LoVo (cell line): ENCODE measurements at places on chromosomes 2 and 18.

DNA sequence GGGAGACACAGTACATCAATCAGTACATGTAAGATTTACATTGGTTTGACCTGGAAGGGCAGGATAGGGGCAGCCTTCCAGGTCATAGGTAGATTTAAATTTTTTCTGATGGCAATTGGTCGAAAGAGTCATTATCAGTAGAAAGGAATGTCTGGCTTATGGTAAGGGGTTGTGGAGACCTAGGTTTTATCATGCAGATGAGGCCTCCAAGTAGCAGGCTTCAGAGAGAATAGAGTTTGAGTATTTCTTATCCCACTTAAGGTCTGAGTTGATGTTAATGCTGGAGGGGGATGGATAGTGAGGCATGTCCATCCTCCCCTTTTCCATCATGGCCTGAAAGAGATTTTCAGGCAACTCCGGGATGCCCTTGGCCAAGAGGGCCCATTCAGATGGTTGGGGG, 60.7 kb downstream of the SPTBN1 start:
- DNase-seq, result no peak

DNA sequence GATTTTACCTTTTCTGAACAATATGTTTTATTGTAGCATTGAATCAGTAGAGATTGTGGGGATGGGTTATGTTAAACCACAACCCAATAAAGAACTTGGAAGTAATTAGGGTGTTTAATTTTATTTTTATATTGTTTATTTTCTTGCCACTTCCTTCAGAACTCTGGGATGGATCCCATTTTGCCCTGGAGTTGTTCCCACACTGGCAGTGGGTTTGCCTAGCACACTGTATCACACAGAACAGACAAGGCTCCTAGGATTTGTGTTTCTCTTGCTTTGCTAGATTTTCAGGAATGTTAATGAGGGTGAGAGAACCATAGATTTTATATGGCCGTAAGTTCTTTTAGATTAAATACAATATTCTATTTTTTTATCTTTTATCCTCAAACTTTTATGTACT, 59.0 kb downstream of the TANK start:
- DNase-seq, result no peak

DNA sequence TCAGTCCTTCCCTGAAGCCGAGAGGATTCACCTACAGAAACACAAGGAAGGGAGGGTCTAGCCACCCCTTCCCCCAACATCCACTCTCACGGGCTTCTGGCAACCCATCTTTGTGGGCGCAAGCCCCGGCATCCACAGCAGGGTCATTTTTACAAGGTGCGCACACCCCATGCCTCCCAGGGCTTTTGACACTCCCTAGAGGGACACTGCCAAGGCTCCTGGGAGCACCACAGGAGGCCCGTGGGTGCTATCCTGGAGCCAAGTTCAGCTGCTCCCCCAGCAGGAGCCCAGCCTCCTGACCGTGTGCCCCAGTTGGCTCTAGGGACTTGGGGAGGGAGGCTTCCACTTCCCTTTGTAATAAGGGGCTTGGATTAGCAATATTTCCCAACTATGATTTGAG, 251.6 kb downstream of the TNS1 start:
- no peak for DNase-seq

GRCh38 chr2:230668939-230669303, 43.7 kb upstream of the CAB39 start:
- DNase-seq, result no peak

DNA sequence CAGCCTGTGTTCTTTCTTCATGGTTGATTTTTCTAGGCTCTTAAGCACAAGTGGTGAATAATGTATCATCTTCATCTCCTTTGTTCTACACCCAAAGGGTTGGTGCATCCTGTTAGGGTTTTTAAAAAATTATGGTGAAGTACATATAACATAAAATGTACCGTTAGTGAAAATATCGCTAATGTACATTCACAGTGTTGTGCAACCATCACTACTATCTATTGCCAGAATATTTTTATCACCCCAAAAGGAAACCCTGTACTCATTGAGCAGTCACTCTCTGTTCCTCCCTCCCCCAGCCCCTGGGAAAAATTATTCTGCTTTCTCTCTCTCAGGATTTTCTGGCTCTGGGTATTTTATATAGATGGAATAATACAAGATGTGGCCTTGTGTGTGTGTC, 98.5 kb downstream of the PRKCE start:
- DNase-seq, result no peak

DNA sequence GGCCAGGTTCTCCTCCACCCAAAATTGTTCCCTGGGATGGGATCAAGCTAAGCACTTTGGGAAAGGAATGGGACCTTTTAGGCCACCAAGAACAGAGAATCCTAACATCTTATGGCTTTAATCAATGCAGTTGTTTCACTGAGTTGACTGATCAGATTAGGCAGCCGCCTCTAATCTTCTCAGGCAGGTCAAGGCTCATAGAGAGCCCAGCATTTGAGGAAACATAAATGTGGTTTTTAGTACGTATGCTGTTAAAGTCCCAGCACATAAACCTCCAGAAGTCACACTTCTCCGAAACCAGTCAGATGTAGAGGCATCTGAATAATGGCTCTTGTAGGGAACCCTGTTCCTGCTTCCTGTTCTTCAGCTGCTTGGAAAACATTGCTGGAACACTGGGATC, 99.5 kb upstream of the RMDN2 start:
- DNase-seq, result no peak

- no peak for DNase-seq
These were observed 136.1 kb upstream of the TMEM200C start for GRCh38 chr18:6031442-6031841.

GRCh38 chr2:223214394-223215253, 162.6 kb downstream of the KCNE4 start:
- no peak for DNase-seq

GRCh38 chr2:134132490-134132857, 121.4 kb upstream of the MGAT5 start:
- DNase-seq, result no peak

DNA sequence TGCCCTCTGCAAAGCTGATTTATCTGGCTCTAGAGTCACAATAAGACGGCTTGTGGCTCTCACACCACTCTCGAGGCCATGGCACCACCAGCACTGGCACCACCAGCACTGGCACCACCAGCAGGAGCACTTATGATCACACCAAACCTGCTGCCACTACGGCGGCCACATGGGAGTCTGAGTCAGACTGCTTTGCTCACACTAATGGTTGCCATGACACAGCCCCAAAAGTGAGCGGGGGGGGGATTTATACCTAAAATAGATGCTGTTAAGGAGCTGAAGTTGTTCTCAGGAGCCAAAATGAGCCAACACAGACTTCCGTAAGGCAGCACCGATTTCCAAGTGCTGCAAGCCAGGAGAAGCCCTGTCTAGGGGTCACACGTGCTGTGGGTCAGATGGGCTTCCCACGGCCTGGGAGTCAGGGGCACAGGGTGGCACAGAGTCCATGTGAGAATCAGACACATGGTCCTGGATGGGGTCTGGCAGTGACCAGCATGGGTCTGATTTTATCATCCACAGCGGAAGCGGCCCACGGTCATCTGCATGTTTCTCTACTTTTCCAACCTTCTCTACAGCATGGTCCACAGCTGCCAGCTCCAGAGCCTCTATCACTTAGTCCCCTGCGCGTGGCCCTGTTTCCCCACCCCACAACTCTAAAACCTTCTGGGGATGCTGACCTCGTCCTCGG, 16.7 kb downstream of the DNMT3A start:
- no peak for DNase-seq

DNA sequence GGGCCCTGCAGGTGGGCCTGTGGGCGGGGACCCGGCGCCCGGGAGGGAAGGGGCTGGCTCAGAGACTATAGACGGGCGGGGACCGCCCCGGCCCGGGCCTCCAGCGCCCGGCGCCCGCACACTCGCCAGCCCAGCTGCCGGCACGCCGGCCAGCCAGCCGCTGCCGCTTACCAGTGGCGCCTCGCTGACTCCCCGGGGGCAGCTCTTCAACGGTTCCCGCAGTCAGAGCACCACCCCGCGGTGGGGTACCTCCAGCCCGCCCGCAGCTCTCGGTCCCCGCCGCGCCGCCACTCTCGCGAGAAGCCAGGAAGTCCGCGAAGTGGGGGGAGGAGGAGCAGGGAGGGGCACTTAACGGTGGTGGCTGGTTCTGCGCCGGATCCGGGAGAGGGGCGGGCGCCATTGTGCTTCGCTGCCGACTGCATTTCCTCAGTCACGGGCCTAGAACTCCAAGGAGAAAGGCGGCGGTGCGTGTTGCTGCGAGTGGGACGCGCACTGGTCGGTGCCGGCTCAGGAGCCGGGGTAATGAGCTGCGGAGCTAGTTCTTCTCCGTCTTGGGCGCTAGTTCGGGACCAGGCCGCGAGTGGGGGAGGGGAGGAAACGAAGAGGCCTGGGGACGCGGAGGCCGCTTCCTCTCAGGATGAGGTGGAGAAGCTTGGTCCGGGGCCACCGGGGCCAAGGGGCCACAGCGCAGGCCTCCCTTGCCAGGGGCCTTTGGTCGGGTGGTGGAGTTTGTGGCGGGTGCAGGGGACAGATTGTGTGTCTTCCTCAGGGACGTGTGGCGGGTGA, at the start of gene MARCHF7:
MARCHF7 (plus strand) TSS at position 364 of the 786 bp plus-strand sequence. CDS start 16,517 bp downstream, outside the sequence.
- peak; percentile 95 for DNase-seq

DNA sequence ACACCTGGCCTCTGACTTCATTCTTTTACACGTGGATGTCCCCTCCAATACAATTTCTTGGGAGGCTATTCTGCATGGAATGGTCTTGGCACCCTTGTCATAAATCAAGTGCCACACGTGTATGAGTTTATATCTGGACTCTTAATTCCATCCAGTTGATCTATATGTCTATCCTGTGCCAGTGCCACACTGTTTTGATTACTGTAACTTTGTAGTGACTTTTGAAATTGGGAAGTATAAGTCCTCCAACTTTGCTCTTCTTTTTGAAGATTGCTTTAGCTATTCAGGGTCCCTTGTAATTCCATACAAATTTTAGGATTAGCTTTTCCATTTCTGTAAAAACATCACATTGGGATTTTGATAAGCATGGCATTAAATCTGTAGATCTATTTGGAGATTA, 43.5 kb downstream of the HS1BP3 start:
- no peak for DNase-seq

DNA sequence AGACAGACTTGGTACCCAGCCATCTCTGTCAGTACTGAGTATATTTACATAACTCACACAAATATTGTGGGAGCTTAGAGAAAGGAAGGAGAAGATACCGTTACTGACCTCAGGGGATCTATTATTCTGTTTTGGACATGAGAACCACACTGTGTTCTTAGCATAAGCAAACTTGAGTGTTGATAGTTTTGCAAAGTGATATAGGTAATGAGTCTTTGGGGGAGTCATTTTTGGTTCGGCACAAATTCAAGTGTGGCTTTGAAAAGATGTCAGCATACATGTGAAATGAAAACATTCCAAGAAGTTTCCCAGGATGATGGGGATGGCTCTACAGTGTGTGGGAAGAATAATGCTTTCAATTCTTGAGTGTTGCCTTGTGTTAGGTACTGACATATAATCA, 24.1 kb downstream of the SMARCAL1 start:
- DNase-seq, result no peak

GRCh38 chr18:36757991-36758390, 70.8 kb downstream of the TPGS2 start:
- no peak for DNase-seq

DNA sequence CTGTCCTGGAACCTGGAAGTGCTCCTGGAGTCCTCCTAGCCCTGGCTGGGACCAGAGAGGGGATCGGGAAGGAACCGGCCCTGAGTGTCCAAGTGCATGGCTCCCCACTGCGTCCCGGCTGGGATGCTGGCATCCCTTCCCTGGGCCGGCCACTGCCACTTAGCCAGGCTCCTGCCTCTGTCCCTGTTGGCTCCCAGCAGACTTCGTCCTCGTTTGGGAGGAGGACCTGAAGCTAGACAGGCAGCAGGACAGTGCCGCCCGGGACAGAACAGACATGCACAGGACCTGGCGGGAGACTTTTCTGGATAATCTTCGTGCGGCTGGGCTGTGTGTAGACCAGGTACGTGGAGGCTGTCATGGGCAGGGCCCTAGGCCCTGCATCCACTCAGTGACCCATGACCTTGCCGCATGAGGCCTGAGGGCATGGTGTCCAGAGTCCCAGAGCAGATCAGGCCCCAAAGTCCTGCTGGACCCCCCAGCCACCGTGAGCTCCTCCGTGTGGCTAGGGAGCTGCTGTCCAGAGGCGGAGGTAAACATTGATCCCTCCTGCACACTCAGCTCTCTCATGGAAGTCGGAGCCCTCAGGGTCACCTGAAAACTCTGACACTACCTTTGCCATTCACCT, 7.1 kb downstream of the ANO7 start:
- DNase-seq, result no peak

- DNase-seq, result no peak
These were observed 262.8 kb downstream of the ZEB2 start for GRCh38 chr2:144256996-144257707.

DNA sequence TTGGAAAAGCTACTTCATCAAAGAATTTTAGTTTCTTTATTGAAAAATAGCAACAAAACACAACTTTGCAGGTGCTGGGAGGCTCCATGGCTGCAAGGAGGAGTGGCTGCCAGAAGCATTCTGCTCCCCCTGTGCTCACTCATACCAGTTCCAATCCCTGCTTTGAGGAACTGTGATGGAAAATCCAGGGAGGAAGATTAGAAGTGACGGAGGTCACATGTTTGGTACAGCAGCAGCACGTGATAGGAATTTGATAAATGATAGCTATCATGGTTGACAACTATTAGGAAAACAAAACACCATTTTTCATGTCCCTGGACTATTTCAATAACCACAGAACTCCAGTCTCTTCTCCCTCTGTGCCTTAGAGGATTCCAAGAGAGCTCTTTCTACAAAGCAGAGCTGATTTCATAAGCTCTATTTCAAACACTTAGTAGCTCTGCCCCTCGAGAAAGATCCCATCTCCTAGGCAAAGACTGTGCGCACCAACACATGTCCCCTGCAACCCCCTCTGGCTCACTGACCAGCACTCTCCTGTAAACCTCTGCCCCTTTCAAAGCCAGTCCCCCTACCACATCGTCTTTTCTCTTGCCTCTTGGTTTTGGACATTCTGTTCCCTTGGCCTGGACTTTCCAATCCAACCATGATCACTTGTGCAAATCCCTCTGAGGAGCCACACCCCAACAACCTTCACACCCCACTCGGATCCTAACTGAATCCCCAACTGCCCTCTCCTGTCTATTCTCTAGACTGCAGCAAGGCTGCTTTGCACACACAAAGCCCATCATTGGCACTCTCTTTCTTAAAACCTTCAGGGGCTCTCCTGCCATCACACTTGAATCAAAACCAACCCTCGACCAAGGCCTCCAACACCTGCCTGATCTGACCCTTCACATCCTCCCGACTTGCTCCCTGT, 352.4 kb upstream of the PKDCC start:
- no peak for DNase-seq

DNA sequence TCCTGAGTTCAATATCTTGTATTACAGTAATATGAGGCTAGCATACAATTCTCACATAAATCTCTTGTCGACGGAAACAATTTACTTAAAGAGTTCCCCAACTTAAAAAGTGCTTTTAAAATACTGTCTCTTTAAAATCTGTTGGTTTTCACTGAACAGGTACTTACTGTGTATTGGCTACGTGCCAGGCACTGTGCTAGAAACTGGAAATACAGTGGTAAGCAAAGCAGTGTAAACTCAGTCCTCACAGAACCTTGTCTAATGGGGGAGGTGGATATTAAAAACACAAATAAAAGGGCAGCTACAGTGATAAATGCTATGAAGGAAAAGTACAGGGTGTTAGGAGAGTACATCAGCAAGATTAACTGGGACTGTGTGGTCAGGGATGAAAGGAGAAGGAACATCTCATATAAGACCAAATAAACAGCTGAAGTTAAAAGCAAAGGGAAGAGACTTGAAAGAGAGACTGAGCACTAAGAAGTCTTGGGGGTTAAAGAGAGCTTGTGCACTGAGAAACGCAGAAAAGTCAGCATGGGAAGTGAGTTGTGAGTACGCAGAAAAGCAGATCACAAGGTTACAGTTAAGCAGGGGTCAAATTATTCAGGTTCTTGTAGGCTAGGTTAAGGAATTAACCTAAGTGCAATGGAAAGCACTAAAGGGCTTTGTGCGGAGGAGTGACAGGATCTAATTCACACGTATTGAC, 52.5 kb downstream of the USP40 start:
- no peak for DNase-seq
